H9 (cell line): ENCODE measurements at places on chromosomes 4 and X. TPM values are rescaled to one million over a fixed set of nuclear protein-coding genes. Genes with fewer than 3 reads are reported as not detected.

GRCh38 chr4:112061207-112061817, 83.9 kb upstream of the FAM241A start:
- DNase-seq = peak; percentile 43

DNA sequence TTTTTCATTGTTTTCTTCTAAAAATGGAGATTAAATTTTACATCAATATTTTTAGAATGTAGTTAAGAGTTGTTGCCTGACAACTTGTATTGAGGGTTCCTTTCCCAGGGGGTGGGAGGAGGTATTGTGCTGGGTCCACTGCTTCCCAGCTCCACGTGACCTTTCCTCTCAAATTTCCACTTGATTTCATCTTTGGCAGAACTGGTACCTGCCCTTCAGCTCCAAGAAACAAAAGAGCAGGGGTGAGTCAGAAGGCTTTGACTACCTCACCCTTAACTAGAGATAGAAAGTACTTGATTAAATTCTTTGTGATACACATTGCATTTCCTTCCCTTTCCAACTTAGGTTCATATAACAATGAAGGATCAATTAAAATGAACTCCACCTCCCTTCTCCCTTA, 19.7 kb downstream of the TRIM2 start:
- no peak for DNase-seq

Gene NSUN7
- total RNA-seq = 15.6 and 15.9 TPM in 2 replicates

Gene SYTL4
- 0.13 TPM in 1 of 2 replicates, not detected in the other for total RNA-seq

Gene RAI2
- total RNA-seq = 0.61 and 0.72 TPM in 2 replicates
